ENCODE measurements at places on chromosomes 7 and 10.

- DNase-seq, result no peak
These were observed 968 bp downstream of the NOLC1 start for GRCh38 chr10:102153093-102153620.

DNA sequence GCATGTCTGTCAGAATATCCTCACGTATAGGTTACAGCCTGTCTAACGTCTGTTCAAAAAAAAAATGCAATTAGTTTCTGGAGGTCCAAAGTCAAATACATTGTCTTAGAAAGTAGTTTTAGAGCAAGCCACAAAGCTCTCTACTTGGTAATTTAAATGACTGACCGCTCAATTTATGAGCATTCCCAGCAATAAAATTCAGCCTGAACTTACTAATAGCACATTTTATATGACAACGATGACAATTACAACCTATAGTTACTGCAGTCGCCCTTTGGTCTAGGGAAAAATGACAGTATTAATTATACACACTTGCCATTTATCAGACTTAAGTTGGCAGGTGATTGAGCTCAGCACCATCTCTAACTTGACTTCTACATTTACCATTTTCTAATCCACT, 425.8 kb upstream of the STEAP1 start:
- DNase-seq, result no peak

DNA sequence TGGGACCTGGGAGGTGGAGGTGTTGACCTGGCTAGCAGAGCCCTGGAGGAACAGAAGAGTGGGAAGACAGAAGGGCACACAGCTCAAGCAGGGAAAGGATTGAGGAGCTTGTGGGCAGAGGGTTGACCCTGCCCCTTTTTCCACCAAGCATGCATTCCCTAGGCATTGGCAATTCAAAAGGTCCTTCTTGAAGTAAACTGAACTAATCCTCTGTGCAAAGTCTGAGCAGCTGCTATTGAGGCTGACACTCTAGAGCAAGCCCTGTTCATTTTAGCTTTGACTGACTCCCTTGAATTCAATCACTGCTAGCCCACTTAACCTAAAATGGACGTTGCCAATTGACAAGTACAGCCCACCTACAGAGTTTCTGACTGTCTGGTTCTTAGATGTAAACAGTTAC, 116.5 kb upstream of the TNS3 start:
- no peak for DNase-seq

GRCh38 chr10:49151025-49151445, 17.2 kb upstream of the FAM170B start:
- DNase-seq, result no peak

DNA sequence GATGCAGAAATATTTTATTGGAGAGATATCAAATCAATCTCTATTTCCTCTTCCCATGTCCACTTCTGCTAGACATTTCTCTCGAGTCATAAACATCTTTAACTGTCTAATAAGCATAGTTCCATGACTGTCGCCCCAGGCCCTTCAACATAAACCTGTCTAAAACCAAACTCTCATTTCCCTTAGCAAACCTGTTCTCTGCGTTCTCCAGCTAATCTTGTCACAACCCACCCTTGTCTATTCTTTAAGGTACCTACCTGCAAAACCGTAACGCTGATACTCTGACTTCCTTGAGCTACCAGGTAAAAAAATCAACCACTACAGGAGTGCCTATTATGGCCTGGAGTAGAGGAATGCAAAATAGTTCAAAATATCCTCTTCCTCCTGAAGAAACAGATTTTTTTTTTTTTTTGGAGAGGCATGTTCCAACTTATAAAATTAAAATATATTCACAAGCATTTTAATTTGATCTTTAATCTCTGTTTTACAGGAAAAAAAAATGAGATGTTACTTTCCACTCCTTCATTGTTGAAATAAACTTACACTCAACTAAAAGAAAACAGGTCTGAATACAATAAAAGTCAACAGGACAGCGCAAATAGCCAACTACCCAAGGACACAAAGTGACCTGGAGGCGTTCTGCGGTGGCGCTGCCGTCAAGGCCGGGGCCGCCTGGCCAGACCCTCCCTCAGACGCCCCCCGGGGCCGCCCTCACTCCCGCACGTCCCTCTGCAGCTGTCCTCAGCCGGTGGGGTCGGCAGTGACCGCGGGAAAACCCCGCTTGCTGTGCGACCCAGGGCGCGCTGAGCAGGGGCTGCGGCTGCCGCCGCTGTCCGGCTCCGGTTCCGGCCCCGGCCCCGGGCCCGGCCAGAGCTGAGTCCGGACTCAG, 765 bp downstream of the SLC25A40 start:
- no peak for DNase-seq

GRCh38 chr7:97145068-97145467, 27.6 kb downstream of the SDHAF3 start:
- no peak for DNase-seq

GRCh38 chr7:112381311-112382091, 68.8 kb upstream of the IFRD1 start:
- DNase-seq, result no peak

- no peak for DNase-seq
These were observed 16.6 kb upstream of the GTPBP4 start for GRCh38 chr10:971613-972012.

GRCh38 chr10:114538181-114538906, 119.7 kb downstream of the ABLIM1 start:
- no peak for DNase-seq

- no peak for DNase-seq
These were observed 35.0 kb downstream of the C10orf105 start for GRCh38 chr10:71684356-71685173.

- no peak for DNase-seq
These were observed 189.2 kb upstream of the PODXL start for GRCh38 chr7:131745390-131746248.

DNA sequence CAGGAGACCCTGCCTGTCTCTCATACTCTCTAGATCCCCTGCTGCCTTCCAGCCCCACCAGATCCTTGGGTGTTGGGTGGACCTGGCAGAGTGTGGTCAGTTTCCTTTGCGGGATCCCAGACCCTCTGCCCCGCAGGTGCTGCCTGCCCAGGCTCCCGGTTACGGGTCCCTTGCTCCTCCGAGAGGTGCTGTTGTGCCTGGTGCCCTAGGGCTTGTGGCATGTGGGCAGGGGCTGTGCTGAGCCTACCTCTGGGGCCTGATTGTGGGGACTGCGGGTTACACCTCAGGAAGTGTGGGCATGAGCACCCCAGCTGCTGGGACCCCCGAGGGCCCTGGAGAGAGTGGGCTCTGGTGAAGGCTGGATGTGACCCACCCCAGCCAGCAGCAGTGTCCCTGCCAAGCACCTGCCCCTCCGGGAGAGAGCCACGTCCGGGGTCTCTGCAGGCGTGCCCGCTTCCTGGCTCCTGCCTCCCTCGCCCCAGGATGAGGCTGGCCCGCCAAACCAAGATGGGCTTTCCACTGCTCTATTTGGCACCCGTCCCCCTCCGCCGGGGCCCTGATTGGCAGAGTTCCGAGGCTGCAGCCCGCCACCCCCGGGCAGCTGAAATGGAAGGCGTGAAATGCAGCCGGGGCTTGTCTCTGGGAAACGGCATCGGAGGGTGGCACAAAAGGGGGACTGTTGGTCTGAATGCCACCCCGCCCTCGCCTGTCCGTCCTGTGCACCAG, 17.0 kb downstream of the CLIP2 start:
- no peak for DNase-seq

GRCh38 chr7:12550956-12551355, 19.6 kb upstream of the SCIN start:
- DNase-seq, result no peak

DNA sequence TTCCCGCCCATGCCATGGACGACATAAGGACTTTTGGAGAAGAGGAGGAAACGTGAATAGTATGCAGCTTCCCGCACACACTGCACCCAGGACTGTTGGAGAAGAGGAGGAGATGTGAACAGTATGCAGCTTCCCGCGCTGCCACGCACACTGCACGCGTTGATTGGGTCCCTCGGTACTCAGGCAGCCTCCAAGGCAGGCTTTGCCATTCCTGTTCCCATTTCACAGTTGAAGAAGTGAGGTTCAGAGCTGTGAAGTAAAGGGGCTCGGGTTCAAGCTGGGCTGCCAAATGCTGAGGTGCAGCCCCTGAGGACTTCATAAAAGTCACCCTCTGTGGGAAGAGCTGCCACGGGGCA, 147.9 kb upstream of the FAM20C start:
- no peak for DNase-seq

- DNase-seq, result no peak
These were observed 241.5 kb downstream of the AUTS2 start for GRCh38 chr7:69839782-69840181.

GRCh38 chr10:130454543-130455000, 318.4 kb downstream of the GLRX3 start:
- DNase-seq, result no peak

DNA sequence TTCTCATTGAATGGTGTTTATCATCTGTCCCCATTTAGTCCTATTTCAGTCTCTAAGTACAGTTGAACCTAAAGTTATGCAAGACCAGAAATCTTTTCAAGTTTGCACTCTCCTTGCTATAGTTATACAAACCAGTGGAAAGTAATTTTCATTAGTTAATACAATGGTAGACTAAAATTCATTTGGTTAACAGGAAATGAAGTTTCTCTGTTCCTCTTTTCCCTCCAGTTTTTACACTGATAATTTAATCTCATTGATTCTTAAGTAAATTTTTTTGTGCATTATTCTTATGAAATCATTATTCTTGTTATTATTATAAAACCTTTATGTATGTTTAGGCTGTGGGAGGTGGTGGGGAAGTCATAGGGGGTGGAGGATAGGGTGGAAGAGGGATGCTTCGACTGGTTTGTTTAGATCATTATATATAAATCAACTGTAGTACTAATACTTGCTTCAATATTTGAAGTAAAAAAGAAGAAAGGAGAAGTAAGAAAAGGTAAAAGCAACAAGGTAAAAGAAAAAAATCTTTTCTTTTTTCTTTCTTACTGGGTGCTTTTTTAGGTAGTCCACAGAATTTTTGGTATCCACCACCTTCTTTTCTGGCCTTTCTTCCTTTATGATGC, 104.1 kb downstream of the GPR85 start:
- DNase-seq, result no peak

GRCh38 chr10:110494532-110494931, 3.2 kb upstream of the DUSP5 start:
- DNase-seq, result no peak

- DNase-seq, result no peak
These were observed 2.7 kb upstream of the HTRA1 start for GRCh38 chr10:122458693-122459092.

All from stimulated activated CD8-positive, alpha-beta memory T cell treated with anti-CD3 and anti-CD28 coated beads, Interleukin-15, amount 100 ng/mL, for 4 hours (primary cell).